ENCODE measurements at places on chromosomes 1 and 21. TPM values are rescaled to one million over a fixed set of nuclear protein-coding genes. Genes with fewer than 3 reads are reported as not detected.
A peak's percentile ranks its signal among the peaks of the same experiment; 100 is the strongest.

- peak; percentile 73 for DNase-seq
Measured at GRCh38 chr1:6440198-6441126, 15.9 kb downstream of the ESPN start.

DNA sequence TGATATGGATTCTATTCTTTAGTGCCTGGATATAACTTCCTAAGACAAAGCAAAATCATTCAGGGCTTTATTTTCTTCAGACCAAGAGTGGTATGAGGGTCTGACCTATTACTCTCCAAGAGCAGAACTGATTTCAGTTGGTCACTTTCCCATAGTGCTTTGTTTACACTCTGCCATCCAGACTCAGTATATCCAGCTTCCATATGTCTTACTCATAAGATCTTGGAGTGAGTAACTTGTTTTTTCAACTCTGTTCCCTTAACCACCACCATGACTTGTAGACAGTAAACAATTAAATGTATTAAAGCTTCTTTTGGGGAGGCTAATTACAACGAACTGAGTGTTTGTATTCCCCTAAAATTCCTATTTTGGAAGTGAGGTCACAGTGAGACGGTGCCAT is 83.4 kb downstream of the USP24 start:
- no peak for DNase-seq

DNA sequence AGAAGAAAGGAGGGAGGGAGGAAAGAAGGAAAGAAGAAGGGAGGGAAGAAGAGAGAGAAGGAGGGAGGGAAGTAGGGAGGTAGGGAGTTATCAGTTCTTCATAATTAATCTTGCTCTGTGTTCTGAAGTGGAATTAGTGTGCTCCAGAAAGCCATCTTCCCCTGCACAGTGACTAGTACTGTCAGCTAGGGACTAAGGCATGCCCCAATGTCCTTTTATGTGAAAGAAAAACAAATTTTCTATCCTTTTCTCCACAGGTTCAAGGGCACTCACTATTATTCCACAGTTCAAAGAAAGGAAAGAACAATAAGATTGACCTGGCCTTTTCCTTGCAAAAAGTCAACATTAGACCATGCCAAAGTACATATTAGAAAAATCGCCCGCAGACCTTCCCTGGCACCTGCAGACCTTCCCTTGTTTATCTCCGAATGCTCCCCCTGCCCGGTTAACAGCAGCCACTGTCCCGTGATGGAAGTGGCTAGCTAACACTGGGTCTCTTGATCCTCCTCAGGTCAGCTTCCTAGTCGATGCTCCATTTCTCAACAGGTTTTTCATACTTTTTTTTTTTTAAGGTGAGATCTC is 107.2 kb upstream of the EDEM3 start:
- DNase-seq: no peak

The TFF2 gene
- not detected for polyA plus RNA-seq
